Esophagus muscularis mucosa (tissue), 4 donors: ENCODE measurements at places on chromosomes 16 and 17. TPM values are rescaled to one million over a fixed set of nuclear protein-coding genes. Genes with fewer than 3 reads are reported as not detected.
A peak's percentile ranks its signal among the peaks of the same experiment; 100 is the strongest.

BAIAP3 gene
- total RNA-seq = 1.3 TPM

GRCh38 chr17:82036634-82037091, 834 bp downstream of the DCXR start:
- no peak for DNase-seq

HP gene
- total RNA-seq = not detected

LYZL6 gene
- total RNA-seq = not detected

PTX4 gene
- 0.66 TPM for total RNA-seq

DNA sequence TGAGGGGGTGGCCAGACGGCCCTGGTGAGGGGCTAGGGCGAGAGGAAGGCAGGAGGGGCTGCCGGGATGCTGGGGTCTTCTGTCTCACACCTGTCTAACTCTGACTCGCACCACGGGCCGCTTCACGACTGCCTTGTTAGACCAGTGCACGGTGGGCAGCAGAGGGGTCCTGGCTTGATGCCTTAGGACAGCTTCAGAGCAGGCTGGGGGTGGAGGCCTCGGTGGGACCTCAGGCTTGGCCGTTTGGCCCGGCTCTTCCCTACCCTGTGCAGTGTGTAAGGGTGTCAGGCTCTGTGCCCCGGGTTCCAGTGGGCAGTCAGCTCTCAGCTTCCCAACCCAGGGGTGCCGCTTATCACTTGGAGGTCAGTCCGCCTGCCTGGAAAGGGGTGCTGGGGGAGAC, 100.7 kb downstream of the OR1D5 start:
- peak; percentile 8 for DNase-seq

GRCh38 chr17:17466511-17466910, 10.3 kb upstream of the MED9 start:
- no peak for DNase-seq

DNA sequence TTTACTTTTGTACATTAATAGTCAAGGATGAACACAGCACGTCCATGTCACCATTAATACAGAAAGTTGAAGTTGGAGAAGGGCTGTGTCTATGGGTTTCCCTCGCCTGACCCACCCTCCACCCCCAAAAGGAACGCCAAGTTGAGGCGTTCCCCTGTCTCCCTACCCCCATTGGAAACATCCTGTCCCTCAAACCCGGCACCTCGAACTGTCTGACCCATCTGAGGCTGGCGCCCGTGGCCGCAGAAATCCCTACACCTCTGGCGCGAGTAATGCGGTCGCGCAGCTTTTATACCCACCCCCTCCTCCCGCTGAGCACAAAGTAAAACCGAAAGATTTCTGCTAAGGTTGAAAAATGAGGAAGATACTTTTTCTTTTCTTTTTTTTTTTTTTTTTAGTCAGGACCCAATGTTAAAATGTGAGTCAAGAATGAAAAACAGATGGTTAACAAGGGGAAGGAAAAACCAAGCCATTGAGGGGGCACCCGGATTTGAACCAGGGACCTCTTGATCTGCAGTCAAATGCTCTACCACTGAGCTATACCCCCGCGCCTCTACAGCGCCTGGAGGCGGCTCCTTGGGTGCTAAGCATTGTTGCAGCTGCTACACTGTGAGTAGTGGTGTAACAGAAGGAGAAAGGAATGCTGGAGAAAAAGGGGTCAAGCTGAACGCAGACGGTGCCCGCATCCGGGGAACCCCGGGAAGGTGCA, 887 bp upstream of the LASP1 start:
- peak; percentile 99 for DNase-seq
